ENCODE measurements at places on chromosomes 4 and X.

DNA sequence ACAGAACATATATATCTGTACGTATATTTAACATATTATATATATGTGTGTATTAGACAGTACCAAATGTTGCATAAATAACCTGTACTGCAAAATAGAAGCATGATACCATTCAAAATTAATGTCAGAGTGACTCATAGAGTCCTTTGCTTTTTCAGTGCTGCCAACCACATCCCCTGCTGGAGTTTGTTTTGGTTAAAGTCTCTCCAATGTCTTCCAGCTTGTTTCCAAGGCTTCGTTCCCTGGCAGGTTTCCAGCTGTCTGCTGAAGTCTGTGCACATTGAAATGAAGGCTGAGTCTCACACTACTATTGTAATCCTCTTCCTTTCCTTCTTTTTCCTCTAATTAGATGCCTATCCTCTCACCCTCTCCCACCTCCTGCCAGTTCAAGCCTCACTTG, 14.9 kb downstream of the NRK start:
- DNase-seq, result no peak

DNA sequence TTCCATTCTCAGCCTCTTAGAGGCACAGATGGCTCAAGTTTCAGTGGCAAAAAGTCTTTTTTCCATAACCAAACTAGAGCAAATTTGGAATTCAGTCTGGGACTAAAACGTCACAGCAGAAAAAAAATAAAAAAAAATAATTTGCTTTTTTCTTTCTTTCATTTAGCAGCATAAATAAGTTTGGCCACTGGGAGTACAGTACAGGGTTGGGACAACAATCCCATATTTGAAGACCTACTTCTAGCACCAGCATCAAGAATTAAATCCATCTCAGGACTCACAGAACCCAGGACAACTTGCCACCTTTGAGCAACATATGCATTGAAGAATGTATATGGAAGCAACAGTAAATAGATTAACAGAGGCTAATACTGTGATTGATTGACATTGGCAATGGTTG, 214.0 kb downstream of the FBXW7 start:
- no peak for DNase-seq

- DNase-seq, result no peak
Measured at GRCh38 chrX:38376747-38377146, 24.3 kb downstream of the OTC start.

- no peak for DNase-seq
Measured at GRCh38 chr4:161937596-161937995, 226.2 kb downstream of the FSTL5 start.

DNA sequence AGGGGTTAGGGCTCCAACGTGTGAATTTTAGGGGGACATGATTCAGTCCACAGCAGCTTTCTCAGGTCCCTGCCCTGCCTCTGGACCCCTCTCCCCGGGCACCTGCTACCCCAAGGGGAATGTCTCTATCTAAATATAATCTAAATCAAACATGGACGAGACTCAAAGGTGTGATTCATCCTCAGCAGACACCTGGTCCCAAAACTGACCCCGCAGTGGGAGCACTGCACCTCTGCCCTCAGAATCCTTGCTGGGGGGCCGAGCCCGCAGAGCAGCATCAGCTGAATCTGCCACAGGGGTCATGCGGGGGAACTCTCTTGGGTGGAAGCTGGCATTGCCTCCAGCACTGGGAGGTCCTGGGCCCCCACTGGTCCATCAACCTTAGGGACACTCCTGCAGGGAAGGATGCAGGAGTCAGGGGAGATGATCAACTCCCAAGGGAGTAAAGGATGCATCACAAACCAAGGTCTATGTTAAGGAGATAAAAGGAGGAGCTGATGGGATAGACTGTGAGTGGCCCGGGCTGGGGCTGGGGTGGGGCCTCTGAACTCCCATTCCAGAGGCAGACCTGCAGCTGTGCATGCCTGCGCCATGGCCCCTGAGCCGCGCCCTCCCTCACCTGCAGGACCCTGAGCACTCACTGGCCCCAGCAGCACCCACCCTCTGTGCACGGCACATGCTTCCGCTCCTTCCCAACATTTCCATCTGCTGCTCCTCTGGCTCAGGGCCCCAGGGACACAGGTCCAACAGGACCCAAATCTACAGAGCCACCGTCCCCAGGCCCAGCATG, 54.0 kb downstream of the ADRA2C start:
- no peak for DNase-seq

GRCh38 chrX:122422547-122422946, 761.5 kb upstream of the GRIA3 start:
- DNase-seq, result no peak

DNA sequence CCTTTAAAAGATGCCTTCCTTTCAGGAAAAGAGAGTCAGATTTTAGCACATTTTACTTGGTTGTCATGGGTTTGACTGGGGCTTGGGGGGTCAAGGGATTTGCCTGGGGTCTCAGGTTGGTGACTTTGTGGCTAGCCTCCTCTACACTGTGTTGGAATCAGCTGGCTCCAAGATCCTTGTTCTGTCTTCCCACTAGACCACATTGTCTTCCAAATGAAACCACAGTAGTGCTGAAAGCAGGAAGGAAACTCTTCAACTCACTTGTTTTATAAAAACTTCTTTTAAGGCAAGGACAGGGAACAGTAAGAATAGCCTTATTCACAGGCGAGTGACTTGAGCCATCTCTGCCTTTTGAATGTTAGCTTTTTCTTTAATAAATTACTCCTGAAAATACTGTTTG, 37.0 kb upstream of the OTUD4 start:
- no peak for DNase-seq

DNA sequence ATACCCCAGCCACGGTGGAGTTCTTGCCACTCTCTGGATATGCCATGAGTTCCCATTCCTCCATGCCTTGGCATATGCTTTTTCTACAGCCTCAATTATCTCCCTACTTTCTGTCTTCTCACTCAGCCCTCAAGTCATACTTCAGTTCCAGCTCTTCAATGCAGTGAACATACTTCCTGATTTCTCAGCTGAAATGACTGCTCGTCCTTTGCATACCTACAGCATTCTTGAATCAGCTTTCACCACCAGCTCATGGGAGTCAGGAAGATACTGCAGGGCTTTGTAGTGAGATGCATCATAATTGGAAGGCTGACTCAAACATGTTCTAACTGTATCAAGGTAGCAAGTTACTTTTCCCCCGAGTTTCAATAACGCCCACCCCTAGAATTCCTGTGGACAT, 118.4 kb downstream of the APBB2 start:
- DNase-seq, result no peak

GRCh38 chrX:44088510-44089144, 115.4 kb upstream of the NDP start:
- DNase-seq, result no peak

GRCh38 chr4:87516683-87517082, 12.5 kb downstream of the SPARCL1 start:
- DNase-seq, result no peak
